ENCODE measurements at places on chromosomes 3 and 15.

DNA sequence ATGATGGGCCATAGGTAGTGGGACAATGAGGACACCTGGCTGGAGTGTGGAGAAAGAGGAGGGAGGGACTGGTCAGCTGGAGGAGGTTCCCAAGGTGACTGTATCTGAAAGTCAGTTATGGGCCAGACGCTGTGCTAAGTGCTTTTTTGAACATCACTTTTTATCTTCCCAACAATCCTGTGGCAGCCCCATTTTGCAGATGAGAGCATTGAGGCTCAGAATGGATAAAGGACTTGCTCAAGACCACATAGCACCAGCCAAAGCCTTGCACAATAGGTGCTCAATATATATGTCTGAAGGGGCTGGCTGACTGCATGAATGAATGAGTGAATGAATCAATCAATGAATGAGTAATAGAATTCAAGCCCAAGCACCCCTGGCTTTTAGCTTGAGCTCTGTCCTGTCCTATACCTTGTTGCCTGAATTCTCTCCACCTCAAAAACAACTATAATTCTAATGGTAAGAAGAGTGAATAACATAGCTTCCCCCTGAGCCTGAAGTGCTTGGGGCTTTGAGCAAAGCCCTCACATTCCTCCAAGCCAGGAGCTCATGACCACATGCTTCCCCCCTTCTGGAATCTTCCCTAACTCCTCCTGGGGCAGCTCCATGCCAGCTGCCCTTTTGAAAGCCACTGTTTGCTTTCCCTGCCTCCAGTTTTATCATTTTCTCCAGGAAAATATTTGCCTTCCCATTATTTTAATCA, 150.9 kb downstream of the RPLP1 start:
- DNase-seq = no peak

DNA sequence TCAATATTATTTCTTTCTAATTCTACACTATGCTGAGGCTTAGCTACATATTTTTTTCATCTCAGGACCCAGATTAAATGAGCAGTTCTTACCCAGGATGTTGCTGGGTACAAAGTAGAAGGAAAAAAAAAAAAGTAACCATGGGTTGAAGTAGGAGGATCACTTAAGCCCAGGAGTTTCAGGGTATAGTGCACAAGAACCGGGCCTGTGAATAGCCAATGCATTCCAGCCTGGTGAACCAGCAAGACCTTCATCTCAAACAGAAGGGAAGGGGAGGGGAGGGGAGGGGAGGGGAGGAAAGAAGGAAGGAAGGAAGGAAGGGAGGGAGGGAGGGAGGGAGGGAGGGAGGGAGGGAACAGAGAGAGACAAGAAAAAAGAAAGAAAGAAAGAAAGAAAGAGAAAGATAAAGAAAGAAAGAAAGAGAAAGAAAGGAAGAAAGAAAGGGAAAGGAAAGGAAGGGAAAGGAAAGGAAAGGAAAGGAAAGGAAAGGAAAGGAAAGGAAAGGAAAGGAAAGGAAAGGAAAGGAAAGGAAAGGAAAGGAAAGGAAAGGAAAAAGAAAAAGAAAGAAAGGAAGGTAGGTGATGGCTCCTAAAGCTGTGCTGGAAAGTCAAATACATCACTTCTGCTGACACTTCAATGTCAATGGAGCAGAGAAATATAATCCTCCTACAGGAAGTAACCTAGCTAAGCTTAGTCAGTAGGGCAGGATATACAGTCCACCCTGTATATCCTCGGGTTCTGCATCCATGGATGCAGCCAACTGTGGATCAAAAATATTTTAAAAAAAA, 206.8 kb upstream of the TGFBR2 start:
- no peak for DNase-seq

- no peak for DNase-seq
These were observed 77.9 kb upstream of the NTRK3 start for GRCh38 chr15:88334436-88334835.

- no peak for DNase-seq
These were observed 246.8 kb downstream of the UACA start for GRCh38 chr15:70516408-70517193.

DNA sequence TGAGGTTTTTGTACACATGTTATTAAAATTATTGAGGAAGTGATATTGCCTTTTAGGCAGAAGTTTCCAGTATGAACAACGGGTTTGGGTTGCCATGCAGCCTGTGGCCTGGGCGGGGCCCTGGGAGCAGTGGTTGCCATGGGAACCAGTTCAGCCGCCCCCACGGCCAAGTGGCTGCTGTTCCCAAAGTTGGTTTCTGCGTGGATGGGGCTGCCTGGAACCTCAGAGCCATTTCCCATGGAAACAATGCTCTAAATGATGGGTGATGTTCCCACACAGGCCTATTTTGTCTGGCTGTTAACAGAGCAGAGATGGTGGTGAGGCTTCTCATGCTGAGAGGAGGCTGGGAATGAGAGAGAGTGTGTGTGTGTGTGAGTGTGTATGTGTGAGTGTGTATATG, 19.5 kb downstream of the MRAS start:
- peak; percentile 6 for DNase-seq

- DNase-seq = no peak
These were observed 364.1 kb upstream of the CNTN4 start for GRCh38 chr3:1734494-1735122.

- DNase-seq = peak; percentile 33
These were observed 698 bp downstream of the MELTF start for GRCh38 chr3:197028728-197029510.

- DNase-seq = no peak
These were observed 1030.9 kb downstream of the NAALADL2 start for GRCh38 chr3:175890066-175890465.

GRCh38 chr15:80491163-80491847, 87.1 kb downstream of the ARNT2 start:
- DNase-seq = no peak

DNA sequence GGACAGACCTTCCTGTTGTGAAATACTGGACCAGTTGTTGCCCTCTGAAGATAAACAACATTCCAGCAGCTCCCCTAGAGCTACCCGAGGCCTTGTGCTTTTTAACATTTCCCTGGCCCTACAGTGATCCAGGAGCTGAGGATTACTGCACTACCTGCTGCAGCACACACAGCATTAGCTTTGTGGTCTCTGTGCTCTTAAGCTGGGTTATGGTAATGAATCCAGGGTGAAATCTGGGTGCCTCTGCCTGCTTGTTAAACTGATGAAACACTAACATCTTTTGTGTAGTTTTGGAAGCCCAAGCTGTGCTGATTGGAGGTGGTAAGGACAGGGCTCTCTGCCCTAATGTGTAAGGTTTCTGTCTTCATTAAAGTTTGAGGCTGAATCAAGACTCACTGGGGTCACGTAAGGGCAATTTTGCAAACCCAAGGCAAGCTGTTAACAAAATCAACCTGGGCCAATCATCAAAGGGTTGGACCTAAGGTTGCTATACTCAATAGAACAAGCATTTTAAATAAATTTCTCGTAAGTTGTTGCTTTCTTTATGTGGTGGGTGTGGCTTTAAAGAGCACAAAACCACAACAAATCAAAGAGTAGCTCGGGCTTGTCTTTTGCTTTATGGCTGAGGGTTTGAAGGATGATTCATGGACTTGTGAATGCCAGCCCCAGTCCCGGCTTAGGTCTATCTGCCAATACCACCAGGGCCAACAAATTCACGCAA, 183.9 kb downstream of the TPRG1 start:
- no peak for DNase-seq

- no peak for DNase-seq
These were observed 77.0 kb upstream of the GBE1 start for GRCh38 chr3:81838457-81838856.

- no peak for DNase-seq
These were observed 215.7 kb upstream of the SLC2A2 start for GRCh38 chr3:171242170-171242569.

DNA sequence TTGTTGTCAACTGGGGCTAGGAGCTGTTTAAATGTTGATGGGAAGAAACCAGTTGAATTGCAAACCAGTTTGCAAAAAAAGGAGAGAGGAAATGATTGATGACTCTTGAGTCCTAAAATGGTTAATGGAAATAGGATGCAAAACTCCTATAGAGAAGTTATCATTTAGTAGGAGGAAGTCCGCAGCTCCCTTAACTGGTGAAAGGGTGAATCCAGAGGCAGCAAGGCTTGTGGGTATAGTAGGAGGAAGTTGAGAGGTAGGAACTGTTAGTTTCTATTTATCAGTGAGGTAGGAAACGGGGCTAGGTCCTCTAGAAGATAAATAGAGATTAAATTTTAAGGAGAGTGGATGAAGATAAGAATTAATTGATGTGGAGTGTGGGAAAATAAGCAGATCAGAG, 15.4 kb downstream of the IREB2 start:
- no peak for DNase-seq

DNA sequence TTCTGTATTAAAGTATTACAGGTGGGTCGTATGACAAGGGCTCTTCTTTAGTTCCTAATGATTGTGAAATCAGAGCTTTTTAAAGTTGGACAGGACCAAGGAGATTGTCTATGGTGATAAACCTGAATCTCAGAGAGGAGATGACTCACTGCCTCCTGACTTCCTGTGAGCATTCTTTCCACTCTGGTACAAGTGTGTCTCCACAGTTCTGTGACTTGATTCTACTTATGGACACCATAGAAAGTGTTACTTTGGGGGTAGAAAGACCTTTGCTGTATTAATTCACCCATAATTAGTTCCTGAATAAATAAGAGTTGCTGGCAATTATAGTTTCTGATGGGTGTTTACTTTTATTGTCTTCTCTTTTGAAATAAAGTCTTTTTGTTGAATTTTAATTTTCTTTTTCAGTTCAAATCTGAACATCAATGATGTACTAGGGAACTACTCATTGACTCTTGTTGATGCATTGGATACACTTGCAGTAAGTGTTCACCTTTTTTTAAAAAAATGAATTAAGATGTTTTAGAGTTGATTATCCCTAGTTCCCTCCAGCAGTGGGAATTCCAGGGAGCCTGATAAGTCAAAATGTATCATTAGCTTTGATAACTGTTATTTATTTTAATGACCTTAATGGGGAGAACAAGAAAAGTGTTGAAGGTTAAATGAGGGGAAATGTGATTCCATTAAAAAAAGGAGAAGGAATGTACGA, 7.4 kb downstream of the EDEM1 start:
- peak; percentile 38 for DNase-seq

DNA sequence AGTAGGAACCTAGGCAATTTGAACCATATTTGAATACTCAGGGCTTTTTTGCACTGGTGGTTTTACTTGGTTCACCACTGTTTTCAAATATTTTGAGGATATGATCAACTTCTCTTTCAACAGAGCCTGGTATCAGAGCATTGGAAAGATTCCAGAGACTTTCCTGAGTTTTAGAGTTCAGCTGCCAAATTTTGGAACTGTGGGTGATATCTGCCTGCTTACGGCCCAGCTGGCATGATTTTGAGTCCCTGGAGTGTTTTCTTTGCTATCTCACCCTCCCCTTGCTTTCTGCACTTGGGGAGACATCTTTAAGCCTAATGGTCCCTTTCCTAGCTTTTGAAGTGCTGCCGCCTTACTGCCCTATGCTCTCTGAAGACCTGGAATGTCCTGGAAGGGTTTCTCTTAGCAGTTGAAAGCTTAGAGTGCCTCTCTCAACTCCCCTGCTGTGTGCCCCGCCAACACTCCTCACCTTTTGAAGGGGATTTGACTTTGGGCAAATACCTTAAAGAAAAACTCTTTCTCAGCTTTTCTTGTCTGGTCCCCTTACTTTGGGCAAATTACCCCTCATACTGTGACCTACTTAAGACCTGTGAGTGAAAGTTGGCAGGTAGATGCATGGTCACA, 539.1 kb downstream of the MFSD1 start:
- DNase-seq = no peak

GRCh38 chr15:75229191-75230015, 27.7 kb downstream of the C15orf39 start:
- no peak for DNase-seq

GRCh38 chr15:95973566-95974256, 356.8 kb upstream of the NR2F2 start:
- DNase-seq = no peak

DNA sequence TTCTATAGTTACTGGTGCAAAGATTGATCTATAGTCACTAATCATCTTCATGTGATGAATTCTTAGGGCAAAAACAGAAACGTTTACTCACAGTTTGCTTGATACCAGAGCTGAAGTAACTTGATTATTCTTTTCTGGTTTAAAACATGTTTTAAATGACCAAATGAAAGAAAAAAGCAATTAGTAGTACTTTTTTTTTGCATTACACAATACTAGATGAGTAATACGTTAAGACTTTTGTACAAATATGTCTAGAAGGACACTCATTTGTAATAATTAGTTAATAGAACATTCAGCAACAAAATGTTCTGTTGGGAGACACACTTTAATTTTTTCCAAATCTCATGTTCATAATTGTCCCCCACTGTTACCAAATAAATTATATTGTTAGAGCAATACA, 523.2 kb downstream of the SOX2 start:
- DNase-seq = no peak

DNA sequence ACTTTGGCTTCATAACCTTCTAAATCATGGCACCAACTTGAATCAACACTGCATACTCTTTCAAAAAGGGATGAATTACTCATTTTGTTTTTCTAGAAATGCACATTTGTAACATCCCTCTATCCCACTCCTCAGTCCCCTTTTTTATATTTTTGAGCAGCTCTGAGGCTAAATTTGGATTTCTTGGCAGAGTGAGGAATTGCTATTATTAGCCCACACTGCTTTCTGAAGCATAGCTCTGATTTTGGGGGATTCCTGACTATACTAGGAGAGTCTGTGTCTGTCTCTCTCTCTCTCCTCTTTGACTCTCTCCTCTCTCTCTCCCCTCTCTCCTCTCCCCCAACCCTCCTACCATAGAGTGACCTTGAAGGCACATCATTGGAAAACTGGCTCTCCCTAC, 76.6 kb downstream of the RBPMS2 start:
- DNase-seq = no peak

DNA sequence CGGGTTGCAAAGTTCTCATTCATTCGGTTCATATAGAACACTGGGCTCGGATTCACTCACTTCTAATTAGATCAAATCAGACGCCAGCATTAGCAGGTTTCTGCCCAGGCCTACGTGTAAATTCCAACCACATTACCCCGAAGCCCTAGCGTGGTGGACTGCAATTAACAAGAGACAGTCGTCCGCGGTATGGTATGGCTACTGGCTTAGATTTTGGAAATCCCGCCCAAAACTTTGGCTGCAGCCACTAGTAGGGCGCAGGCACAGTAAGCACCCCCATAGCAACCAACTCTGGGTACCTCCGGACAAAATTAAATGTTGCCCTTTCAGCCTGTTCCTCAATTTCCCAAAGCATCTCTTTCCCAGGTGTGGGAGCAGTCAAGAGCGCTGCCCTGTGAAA, 771 bp downstream of the RARRES1 start:
- peak; percentile 50 for DNase-seq
